ENCODE measurements at places on chromosomes 3 and 15.

DNA sequence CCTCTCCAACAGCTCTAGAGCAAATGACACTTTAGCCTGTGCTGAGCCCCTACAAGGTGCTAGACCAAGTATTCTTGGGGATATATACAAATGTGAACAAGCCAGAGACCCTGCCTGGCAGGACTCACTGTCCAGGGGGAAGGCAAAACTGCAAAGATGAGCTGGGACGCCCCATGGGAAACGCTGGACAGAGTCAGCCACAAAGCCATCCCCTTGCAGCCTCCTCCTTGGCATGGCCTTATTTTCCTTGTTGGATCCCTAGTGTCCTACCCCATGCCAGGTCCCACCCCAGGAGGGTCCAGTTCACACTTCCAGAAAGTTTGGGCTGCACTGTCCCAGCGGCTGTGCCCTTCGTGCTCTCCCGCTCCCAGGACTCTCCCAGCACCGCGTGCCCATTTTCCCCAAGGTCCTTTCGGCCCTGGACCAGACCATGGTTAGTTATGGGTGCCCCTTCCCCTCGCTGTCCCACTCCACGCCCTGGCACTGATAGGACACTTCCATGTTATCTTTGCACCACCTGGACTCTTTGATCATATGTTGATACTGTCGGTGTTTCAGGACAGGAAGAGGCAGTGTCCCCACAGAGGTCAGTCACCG, 5.8 kb upstream of the NRROS start:
- DNase-seq: no peak

GRCh38 chr15:98805434-98806274, 157.3 kb downstream of the IGF1R start:
- no peak for DNase-seq

- peak; percentile 55 for DNase-seq
Measured at GRCh38 chr3:46280105-46280797, 38.0 kb downstream of the CCR3 start.

DNA sequence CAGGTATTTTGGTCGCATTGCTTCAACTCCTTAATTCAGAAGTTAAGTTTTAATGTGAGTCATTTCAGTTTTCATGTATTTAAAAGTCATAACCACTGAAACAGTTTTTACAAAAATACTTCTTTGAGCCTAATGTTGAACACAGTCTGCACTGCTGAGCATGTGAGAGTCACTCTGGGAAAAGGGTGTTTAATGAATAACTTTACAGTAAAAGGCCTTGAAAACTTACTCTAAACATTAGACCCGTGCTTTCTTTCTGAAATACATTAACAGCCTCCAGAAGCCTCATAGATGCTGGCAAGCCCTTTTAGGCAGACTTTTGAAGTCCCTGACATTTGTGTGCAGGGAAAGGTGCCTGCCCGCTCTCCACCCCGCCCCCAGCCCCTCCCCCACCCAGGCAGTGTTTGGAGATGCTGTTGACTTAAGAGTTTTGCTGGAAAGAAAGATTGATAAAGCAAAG, 68.9 kb upstream of the NR2F2 start:
- DNase-seq: no peak

DNA sequence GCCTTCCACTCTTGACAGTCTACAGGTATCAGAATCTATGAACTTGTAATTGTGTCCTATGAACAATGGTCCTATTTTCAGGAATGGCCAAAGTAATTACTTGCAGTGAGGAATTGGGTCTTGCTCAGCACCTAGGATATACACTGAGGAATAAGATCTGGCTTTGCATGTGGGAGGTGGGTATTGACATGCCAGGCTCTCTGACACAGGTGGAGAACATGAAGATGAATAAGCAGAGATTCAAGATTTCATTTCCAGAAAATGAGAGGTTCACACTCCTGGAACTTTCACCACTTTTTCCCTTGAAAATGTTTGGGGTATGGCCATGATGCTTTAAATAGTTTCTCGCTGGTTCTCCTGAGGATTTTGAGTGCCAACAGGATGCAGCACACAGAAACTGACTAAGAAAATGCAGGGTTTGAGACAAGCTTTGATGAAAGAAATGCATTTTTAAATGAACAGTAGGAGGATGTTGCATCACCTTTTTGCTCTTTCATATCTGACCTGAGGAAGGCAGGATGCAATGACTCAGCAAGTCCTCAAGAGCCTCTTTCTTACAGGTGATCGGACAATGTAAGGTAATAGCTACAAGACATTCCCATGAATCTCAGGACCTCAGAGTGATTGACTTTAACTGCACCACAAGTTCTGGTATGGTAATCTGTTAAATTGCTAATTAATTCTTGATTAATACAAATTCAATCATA, 3.7 kb downstream of the HRG start:
- no peak for DNase-seq

GRCh38 chr3:39869890-39870289, 60.5 kb downstream of the MYRIP start:
- no peak for DNase-seq

- DNase-seq: peak; percentile 59
Measured at GRCh38 chr3:183370391-183370790, 58.0 kb downstream of the MCF2L2 start.

DNA sequence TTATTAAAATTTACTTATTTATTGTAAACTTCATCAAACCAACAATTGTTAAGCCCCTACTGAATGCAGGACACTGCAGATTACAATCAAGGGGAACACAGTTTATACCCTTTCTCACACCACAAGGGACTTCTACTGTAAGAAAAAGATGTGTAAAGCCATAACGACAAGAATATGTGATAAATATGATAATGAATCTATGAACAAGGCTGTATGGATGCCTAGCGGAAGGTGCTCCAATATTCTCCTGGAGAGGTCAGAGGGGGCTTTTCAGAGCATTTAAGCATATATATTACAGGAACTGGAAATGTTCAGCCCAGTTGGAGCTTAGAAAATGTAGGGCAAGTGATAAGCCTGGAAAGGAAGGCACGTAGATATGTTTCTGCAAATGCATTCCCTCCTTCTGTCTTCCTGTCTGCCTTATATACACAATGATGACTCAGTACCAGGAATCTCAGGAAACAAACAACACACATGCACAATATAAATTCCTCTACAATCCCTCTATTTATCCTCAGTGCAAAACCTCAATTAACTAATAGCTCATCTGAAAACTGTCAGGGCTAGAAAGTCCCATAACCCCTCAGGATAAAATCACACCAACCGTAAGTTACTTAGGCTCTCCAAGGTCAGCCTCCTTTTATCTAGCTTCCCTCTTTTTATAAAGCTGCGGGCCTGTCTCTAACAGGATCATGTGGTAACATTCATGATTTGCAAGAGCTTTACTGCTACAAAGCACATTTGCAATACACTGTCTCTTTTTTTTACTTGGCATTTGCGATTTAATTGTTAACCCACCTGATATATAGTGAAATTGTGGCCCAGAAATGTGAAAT, 393.1 kb downstream of the LPP start:
- DNase-seq: peak; percentile 84

DNA sequence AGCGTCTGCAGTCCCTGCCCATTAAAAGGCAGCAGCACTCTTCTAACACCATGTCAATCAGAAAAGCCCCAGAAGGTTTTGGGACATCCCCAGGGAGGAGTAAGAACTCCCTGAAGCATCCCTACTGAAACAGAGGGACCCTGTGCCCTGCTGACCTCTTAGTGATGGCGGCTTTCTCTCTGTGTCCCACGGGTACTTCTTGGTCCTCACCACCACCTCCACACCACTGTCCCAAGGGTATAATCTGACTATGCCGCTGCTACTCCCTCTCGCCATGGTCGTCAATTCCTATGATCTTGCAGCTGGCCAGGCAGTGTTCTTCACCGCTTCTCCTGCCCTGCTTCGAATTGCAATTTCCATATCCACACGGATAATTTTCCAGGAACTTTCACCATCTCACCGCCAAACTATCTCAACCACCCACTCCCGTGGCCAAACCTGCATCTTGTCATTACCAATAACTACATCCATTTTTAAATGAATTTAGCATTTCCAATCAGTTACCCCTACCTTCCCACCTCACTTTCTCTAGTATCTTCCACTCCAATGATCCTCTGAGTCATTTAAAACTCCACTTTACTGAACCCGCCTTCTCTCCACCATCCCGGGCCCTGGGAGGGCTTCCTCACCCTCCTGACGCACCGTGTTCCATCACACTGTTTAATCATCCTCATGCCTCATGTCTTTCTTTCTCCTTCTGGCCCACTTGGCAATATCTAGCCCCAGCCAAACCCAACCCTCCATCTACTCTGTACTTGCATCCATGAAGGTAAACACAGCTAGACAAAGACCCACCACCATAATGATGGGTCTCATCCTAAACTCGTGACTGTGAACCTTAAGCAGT, 23.7 kb downstream of the PRR23E start:
- no peak for DNase-seq

GRCh38 chr3:94709249-94709902, 646.5 kb downstream of the NSUN3 start:
- DNase-seq: no peak

DNA sequence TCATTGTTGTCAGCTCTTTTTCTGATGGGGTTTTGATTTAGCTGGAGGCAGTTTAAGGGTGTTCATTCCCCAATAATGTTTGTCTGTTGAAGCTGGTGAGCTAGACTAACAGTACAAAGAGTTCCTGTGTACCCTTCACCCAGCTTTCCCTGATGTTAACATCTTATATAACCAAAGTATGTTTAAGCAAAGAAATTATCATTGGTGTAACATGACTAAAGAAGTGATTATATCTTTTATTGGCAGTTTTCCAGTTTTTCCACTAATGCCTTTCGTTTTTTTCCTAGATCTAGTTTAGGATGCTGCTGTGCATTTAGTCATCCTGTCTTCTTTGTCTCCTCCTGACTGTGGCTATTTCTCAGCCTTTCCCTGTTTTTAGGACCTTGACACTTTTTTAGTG, 165.6 kb downstream of the LPP start:
- DNase-seq: peak; percentile 61

DNA sequence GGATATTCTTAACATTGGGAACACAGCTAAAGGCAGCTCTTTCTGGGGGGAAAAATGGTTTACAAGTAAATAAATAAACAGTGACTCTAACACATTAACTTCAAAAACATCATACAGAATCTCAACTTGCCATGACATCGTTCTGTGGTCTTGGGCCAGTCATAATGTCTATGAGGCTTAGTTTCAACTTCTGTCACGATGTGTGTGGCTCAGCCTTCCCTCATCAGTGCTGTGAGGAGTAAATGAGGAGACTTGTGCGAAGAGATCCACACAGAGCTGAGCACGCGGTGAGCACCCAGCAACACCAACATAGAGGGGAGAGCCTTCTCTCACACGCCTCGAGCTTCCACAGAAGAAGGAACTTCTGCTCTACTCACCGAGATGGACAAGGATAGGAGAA, 49.0 kb downstream of the DZIP1L start:
- no peak for DNase-seq

GRCh38 chr3:168968609-168969008, 694.9 kb downstream of the MECOM start:
- no peak for DNase-seq

DNA sequence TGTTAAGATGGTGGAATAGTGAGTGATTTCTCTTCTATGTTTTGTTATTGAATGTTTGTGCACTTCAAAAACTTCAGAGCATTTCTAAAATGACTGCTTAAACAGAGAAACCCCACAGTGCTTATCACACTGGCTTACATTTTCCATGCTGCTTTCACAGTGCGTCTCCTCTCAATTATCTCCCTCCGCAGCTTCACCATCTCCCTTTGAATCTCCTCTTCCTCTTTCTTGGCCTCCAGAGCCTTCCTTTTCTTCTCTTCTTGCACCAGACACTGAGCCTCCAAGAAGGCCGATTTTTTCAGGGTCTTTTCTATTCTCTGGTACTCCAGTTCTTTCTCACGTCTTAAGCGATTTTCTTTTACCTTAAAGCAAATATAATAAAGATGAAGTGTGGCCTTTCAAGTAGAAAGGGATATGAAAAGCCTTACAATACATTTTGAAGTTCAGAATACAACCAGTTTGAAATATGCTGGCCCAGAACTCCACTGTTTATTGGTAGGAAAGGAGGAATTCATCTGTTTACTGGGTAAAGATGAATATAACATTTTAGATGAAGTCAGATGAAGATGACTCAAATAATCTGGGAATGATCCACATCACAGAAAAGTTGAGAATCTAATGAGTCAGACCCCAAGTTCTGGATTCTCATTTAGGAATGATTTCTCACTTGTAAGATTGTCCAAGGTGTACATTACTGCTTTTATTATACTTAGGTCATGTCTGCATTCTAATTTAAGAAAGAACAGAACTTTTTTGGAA, 21.4 kb downstream of the CCDC191 start:
- peak; percentile 42 for DNase-seq

- peak; percentile 41 for DNase-seq
Measured at GRCh38 chr15:51888593-51889195, 59.2 kb downstream of the TMOD3 start.

DNA sequence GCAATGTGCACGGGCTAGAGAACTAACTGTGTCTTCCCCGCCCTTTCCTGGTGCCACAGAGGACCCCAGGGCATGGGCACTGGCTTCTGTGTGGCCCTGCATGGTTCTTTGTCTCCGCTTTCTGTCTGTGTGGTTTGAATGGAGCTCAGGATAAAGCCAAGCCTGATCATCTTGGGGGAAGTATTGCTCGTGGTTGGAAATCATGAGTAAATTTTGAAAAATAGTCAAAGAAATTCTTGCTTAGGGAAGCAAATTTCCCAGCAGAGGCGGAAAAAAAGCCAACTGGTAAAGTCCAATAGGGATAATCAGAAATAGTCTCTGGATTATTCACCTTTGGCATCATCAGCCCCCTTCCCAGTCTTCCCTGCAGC, 55.4 kb downstream of the MAGEF1 start:
- DNase-seq: no peak

DNA sequence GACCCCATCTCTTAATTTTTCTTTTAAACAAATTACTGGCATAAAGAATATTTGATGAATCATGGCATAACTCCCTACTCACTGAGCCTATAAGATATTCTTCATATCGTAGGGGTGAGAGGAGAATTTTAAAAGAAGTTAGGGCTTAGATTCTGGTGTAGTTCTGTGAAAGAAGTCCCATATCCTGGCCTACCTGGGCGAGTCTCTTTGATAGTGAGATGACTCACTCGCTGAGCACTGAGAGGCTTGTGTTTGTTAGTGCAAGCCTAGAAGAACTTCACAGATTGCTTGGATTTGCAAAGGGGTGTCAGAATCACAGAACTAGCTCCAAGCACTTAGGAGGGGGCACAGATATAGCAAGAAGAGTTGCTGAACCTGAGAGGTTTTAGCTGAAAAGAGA, 133.8 kb upstream of the TMC3 start:
- no peak for DNase-seq

DNA sequence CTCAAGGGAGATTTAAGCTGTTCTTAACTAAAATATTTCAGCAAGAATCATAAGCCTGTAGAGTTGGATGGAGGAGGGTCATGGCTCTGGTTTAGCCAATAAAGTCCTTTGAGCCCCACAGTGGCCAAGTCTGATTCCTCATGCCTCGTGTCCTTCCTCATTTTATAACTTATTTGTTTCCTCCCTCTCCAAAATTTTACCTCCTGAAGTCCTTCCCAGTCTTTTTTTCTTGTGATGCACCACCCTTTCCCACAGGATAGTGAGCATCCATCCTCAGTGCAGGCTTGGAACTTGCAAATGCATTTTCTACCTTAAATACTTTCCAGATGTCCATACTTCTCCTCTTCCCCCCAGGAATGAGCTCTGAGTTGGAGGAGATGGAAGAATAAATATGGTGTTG, 162.7 kb upstream of the AGTR1 start:
- no peak for DNase-seq
